ENCODE measurements at places on chromosomes 3 and 15.
A peak's percentile ranks its signal among the peaks of the same experiment; 100 is the strongest.

DNA sequence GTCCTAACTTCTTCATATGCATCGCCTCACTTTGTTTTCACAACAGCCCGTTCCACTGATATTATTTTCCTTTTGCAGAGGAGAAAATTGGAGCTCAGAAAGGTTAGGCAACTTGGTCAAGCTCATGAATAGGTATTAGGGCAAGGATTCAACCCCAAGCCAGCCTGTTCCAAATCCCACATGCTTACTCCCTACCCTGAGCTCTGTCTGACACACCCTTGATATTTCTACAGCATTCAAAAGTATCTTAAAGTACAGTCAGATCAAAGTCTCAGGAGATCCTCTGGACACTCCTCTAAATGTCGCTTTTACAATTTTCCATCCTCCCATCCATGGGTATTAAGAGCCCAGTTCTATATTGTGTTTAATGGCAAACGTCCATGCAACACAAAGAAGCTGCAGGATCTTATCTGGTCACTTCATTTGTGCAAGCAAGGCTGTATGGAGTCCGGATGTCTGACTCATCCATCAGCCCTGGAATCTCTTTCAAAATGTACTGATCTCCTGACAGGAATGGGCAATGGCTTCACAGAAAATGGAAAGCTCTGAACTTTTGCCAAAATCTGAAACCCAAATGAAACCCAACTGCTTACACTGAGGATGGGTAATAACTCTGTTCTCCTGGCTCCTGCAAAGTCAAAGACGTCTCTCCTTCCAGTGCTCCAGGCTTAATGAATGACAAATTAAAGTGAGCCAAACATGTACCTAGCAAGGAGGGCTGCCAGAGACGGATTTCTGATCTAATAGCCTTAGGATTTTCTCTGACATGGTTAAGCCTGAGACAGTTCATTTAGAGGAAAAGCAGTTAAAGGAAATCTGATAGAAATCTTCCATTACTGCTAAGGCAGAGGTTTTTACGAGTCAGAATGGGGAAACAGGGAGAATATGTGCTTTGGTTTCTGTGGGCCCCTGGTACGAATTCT is 230.9 kb upstream of the RORA start:
- no peak for DNase-seq

GRCh38 chr3:184344579-184345316 is 7.3 kb downstream of the FAM131A start:
- no peak for DNase-seq

- DNase-seq: no peak
Observed at GRCh38 chr15:93221759-93222158, 132.7 kb upstream of the RGMA start.

DNA sequence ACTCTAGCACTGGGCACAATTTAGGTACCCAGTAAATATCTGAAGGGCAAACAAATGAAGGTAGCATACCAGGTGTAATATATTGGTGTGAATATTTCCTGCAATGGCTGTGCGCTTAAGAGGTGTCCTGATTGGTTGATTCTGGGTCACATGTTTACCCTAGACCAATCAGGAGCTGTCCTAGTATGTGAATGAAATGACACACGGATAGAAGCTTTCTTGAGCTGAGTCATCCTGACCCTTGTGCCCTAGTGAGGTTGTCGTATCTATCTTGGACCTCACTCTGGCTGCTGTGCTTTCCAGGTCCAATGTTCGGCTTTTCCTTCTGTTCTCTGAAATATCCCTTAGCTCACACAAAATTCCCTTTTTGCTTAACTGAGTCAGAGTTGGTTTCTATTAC is 58.1 kb upstream of the FOXP1 start:
- DNase-seq: no peak

- DNase-seq: no peak
Observed at GRCh38 chr3:101143012-101143411, 149.8 kb upstream of the ABI3BP start.

DNA sequence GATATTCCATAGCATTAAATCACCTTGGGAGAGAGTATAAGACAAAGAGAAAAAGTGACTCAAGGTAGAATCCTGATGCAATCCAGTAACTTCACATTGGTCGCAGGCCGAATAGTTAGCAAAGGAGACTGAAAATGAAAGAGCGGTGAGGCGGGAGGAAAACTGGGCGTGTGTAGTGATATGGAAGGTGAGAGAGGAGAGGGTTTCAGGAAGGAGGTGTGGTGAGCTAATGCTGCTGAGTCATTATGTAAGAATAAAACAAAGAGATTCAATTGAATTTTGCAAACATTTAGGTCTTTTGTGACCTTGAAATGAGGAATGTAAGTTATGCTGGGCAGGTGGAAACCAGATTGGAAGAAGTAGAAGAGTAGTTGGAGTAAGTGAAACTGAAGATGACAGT is 235.3 kb downstream of the C3orf38 start:
- no peak for DNase-seq

- DNase-seq: no peak
Observed at GRCh38 chr15:84944311-84944710, 37.3 kb upstream of the PDE8A start.

DNA sequence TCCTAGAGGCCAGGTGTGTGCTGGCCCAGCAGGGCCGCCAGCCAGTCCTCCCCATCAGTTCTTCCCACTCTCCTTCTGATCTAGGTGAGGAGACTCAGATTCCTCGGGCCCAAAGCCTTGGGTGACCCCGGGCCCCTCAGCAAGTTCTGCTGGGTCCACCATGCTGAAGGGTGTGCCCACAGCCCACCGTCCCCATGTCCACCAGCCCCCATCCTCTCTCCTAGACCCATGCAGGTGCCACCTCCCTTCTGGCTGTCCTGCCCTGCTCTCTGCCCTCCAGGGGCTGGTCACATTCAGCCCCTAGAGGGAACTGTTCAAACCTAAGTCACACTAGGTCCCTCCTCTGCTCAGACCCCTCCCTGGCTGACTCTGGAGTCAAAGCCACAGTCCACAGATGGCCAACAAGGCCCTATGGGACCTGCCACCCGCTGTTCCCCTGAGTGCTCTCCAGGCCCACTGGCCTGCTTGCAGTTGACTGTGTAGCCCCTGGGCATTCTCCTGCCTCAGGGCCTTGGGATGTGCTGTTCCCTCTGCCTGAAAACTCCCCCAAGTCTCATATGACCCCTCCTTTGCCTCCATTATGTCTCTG is 878 bp upstream of the TLR9 start:
- DNase-seq: no peak

DNA sequence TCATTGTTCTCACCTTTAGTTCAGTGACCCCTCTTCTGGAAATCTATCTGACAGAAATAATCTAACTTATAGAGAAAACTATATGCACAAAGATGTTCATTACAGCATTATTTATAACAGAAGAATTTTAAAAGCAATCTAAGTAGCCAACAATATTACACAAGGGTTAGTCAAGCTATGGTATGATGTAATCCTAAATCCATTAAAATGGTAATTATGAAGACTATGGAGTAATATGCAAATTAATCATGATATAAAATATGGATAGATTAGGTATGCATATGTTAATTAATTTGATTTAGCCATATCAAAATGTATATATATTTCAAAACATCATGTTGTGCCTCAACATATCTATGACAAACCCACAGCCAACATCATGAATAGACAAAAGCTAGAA is 17.7 kb upstream of the HERC1 start:
- DNase-seq: no peak

- DNase-seq: no peak
Observed at GRCh38 chr15:25706176-25706955, 156.8 kb downstream of the ATP10A start.

DNA sequence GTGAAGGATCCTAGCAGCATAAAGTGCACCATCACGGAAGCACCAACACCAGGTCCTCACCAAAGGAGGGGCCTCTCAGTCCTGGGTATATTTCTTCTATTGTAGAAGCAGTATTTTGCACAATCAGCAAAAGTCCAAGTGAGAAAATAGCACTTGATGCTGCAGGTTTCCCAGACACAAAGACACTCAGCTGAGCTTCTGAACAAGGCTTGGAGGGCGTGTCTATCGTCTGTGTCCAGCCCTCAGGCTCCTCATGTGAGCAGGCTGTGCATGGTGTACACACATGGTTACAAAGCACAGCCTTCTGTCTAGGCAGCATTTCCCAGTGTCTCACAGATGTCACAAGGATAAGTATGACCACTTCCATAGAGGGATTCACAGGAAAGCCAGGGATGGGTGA is 98.3 kb upstream of the SPATA12 start:
- DNase-seq: no peak

DNA sequence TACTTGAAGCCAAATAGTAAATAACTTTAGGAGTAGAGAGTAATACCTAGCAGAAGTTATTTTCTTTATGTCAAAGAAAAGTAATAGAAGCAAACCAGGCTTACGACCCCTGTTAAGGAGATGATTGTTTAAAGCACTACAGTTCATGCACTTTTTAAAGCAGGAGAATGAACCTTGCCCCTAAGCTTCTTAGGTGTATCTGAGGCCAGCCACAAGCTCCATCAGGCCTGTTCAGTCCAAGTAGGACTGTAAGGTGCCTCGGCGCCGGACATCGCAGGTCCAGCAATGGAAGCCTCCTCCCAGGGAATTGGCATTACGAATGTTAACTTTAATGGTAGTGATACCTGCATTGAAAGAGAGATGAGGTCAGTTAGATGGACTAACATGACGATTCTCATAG is 16.5 kb downstream of the GATM start:
- DNase-seq: no peak

GRCh38 chr3:39809181-39809994 is at the start of gene MYRIP:
Gene MYRIP (plus strand): TSS chr3:39809609. CDS start chr3:39900817, 91,208 bp downstream.
- DNase-seq: no peak

DNA sequence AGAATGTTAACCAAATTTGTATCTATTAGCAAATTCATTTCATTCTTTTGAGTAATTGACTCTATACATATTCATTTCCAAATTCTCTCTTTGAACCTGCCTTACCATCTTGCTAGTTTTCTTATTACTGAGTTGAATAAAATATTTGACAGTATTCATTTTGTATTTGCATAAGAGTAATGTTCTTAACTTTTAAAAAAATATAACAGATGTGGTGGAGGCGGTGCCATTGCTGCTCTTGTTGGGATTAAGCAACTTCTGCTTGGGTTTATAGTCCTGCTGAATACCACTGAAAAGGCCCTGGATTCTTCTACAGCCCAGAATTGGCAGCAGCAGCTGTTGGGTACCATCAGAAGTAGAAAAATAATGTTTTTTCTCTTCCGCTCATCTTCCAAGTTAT is 148.9 kb upstream of the PEX5L start:
- no peak for DNase-seq

DNA sequence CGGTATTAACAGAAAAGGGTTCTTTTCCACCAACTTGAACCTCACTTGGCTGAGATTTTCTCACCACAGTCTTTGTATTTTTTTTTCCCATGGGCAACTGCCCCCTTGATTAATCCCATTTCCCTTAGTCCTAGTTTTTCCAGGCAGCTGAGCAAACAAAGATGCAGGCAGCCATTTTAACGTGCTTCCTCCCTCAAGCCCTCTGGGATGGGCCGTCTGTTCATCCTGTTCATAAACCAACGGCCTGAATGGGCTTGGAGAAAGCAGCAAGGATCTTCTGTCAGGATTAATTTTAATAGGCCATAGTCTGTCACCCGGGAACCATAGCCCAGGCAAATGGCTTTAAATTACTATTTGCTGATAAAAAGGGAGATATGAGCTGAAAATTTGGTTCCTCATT is 10.4 kb upstream of the POLR2M start:
- DNase-seq: no peak

- no peak for DNase-seq
Observed at GRCh38 chr3:147389717-147390116, 16.6 kb downstream of the ZIC4 start.

- DNase-seq: no peak
Observed at GRCh38 chr3:76352511-76353284, 567.3 kb upstream of the ZNF717 start.

DNA sequence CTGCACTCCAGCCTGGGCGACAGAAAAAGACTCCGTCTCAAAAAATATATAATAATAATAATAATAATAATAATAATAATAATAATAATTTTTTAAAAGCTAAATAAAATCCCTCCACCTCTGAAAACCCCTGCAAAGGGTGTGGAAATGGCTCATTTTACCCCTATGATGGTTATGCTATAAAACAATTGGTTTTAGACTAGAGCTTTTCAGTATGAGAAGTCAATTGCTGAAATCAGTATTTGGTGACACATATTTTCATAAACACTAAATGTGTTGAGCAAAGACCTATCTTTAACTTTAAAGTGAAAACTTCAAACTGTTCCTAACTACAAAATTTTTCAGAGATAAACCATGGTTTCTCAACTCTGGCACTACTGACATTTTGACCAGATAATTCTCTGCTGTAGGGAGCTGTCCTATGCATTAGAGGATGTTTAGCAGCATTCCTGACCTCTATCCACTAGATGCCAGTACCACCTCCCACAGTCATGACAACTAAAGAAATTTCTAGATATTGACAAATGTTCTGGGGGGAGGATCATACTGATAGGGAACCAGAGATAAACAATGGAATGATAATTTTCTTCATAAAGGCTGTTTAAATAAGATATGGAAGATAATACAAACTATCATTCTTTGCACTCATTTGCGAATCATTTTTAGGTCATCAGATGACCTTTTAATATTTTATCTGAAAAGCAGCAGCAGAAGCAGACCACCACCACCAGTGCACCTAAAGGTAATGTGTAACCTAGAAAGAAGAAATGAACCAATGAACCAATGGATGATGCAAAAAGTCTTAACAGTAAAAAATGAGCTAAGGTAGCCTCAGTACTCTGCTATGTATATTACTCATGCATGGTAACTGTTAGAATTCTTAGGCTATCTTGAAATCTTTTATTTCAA is 13.8 kb downstream of the PTPN9 start:
- no peak for DNase-seq

- DNase-seq: peak; percentile 70
Observed at GRCh38 chr15:88894819-88895767, at the start of gene HAPLN3. Gene HAPLN3 (minus strand): TSS chr15:88895544. CDS start chr15:88887298, 8,246 bp downstream.

DNA sequence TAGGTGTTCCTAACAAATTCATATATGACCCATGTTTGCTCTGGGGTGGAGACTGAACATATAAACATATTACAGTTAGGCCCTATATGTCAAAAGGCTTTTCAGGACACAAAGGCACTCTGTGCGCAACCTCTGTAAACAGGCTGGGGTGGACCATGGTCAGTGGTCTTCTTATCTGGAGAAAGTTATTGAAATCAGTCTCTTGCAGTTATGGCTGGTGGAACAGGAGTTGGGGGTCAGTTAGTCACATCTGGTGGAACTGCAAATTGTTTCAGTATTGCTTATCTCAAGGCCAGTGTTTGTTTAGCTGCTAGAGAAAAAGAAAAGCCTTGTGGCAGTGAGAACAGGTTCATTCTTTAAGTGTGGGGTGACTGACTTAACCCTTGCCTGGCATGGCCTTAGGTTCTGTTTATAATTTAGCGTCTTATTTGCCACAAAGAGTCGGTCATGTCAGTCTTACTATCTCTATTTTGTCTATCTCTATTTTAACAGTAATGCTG is 5.9 kb upstream of the GP9 start:
- DNase-seq: no peak

DNA sequence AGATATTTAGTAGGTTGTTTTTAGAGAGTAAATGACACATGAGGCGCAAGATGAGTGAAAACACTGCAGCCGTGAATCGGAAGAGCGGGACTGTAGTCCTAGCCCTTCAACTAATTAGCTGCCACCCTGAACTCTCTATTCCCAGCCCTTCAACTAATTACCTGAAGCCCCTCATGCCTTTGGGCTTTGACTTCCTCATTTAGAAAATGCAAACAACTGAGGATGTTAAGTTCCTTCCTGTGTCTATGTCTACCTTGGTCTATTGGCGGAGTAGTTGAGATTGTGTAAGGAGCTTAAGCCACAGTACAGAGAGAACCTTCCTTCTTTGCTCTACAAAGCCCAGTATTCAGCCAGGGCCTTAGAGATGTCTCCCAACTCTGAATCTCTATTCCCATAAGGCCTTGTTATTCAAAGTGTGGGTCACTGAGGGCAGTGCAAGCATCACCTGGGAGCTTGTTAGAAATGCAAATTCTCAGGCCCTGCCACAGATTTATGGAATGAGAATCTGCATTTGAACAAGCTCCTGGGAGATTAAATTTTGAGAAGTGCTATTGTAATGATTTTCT is 71.8 kb upstream of the SCN5A start:
- DNase-seq: no peak
